Activated B cell treated with CpG ODN at 0.5 μM for 24 hours (primary cell): ENCODE measurements at places on chromosomes 12 and 14.

DNA sequence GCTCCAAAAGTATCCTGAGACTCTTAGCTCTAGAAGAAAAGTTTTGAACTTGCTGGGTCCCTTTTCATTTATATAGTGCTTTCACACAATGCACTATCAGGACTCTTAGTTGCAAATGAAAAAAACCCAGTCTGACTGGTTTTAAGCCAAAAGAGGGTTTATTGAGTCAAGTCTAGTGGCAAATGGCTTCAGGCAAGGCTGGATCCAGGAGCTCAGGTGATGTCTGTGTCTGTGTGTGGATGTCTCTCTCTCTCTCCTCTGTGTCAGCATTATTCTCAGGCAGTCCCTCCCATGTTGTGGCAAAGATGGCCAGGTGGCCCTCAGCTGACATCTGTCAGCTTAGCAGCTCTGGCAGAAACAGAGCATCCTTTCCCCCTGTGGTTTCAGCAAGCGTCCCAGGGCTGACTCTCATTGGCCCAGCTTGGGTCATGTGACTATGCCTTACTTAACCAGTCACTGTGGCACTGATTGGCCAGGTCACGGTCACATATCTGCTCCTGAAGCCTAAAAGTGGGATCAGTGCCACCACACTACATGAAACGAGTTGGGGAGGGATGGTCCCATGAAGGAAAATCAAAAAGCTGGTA is 6.2 kb downstream of the TMEM120B start:
- no peak for DNase-seq

GRCh38 chr14:69154779-69155178 is 1.9 kb upstream of the DCAF5 start:
- no peak for DNase-seq

- DNase-seq: no peak
Measured at GRCh38 chr12:124621296-124621660, 53.9 kb upstream of the NCOR2 start.

DNA sequence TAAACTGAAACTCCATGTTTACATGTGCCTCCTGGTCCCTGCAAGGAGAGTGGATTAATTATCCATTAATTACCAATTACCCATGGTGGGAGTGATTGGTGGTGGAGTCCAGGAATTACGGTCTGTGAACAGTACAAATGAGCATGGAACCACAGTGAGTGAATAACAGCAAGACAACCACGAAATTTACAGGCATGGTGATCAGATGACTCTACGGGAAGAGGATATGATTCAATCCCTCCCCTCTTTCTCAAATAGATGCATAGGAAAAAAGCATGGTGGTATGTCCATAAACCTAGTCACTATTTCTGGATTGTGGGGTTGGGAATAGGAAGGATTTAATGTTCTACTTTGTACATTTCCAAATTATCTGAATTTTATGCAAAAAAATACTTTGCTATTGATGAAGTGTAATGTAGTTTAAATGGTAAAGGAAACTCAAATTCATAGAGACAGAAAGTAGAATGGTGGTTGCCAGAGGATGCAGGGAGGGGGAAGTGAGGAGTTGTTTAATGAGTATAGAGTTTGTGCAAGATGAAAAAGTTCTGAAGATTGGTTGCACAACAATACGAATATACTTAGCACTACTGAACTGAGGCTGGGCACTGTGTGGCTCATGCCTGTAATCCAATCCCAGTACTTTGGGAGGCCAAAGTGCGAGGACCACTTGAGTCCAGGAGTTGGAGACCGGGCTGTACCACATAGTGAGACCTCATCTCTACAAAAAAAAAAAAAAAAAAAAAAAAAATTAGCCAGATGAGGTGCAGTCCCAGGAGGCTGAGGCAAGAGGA is 41.2 kb upstream of the C12orf75 start:
- DNase-seq: no peak

DNA sequence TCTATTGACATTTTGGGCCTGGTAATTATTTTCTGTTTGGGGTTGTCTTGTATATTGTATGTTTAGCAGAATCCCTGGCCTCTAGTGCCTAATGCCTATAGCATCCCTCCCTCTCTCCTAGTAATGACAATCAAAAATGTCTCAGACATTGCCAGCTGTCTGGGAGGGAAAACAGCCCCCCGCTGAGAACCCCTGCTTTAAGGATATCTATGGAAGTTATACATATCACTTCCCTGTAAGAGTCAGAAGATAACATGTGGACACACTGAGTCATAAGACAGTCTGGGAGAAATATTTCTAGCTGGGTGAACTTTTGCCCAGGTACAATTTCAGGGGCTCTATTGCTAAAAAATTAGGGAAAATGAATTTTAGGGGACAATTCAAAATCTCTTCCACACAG is 255.0 kb downstream of the PAWR start:
- no peak for DNase-seq

- DNase-seq: no peak
Measured at GRCh38 chr14:55339770-55340169, 68.5 kb downstream of the FBXO34 start.

DNA sequence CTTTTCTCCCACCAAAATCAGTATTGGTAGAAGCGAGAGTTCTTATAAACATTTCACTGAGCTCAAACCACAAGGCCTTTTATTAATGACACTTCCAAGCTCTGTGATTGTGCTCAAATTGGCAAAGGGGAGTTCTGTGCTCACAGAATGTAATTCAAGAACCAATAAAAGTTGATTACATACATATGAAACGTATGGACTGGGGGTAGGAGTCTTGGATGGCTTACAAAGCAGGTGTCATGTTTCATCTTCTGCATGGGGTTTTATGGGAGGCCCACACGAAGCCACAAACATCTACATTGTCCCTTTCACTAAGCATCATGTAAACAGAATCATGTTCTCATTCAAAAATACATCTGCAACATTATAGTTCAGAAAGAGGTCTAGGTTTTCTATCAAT is 828.3 kb downstream of the VRK1 start:
- DNase-seq: no peak

GRCh38 chr14:82776958-82777357 is 1243.3 kb upstream of the SEL1L start:
- no peak for DNase-seq

DNA sequence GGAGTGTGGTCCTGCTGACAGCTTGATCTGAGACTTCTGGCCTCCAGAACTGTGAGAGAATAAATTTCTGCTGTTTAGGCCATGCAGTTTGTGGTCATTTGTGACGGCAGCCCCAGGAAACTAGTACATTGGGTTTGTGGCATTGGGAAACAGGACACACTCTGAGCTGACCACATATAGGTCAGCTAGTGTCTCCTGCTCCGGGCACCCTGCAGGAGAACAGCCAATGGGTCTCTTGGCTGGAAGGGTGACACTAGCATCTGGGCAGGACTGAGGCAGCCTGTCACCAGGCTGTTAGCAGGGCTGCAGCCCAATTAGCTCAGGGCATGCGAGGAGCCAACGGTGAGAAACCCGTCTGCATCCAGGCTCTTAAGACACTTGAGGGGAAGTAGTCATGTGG is 83.2 kb downstream of the PITPNM2 start:
- no peak for DNase-seq

DNA sequence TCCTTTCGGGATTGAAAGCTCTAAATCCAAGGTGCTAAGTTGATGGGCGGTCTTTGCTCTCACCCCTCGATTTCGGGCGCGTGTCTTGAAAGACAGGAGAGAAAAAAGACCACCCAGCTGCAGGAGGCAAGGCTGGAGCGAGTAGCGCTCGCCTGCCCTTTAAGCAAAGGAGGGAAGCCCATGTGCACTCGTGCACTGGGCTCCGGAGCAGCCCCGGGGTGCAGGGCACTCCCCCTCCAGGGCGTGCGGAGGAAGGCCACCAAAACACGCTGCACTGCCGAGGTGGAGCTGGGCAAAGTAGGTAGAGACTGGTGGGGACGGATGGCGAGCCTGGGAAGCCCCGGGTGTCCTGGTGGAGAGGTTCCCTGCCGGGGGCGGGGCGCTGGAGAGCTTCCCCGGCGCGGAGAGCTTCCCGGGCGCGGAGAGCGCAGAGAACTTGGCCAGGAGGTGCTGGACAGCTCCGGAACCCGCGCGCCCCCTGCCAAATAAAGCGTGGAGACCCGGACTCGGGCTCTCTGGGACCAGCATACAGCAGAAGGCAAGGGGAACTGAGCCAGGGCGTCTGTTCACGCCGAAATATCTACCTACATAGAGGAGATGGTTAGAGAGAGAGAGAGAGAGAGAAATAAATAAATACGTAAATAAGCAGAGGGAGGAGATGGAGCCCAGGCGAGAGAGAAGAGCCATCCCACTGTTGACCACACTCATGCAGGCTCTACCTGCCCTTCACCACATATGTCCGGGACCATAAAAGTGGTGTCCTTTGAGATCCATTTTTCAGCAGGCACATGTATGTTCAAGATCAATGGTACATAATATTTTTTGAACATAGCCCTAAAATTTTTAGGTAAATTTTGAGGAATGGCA is 662 bp upstream of the NELL2 start:
- DNase-seq: no peak

DNA sequence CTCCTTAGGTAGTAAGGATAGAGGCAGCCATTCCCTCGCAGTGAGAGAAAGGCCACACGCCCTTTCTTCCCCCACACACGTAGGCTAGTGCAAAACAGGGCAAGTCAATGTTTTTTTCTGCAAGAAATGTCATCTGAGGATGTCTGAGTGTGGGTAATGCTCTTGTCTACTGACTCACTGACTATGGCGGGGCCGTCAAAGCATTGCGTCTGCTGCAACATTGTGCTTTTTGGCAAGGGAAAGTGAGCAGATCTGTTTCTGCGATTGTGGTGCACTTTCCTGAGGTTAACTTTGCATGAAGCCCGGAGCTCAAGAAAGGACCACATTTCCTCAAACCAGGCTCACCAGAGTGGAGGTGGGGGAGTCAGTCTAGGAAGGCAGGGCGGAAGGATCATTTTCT is 181.6 kb upstream of the GZMB start:
- no peak for DNase-seq

DNA sequence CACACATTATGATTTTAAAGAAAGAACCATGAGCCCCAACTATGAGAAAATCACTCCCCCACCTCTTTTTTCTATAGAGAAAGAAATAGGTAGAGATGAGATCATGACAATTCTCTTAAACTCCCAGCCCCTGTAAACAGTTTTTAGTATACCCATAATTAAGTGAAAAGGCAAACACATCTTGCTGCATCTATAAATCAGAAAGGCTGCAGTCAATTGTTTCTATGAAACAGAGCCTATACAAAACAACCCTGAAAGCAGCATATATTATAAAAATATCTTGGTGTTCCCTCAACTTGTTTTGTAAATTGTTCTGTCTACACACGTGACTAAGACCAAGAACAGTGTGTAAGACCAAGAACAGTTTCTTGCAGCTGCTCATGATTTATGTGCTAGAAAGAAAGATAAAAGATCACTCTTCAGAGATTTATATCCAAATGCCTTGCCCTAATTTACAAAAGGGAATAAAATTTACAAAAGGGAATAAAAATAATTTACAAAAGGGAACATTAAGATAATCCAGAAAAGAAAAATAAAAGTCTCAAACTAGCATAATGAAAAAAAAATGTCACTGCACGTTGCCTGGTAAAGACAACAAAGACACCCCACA is 4.8 kb downstream of the KITLG start:
- DNase-seq: no peak

DNA sequence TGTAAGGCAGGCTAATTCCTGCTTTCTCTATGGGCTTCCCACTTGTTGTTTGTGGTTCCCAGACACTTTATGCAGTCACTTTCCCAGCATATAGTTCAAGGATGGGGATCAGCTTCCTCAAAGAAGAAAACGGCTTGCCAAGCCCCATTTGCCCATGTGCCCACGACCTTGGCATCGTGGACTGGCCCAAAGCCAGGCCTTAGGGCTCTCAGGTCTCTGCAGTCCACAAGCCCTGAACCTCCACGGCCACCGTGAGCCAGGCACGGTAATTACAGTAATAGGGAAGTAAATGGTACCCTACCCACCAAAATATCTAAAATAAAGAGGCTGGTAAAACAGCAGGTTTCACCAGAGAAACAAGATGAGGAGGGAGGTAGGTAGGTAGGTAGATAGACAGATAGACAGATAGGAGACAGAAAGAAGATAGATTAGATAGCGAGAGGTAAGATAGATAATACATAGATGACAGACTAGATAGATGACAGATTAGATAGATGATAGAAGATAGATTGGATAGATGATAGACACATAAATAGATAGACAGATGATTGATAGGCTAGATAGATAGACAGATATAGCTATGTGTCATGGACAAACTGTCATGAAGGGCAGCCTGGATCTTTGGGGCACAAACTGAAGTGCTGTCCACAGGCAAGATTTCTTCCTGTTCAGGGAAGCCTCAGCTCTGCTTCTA is 163.1 kb downstream of the SLC15A4 start:
- no peak for DNase-seq

GRCh38 chr12:93379981-93380361 is 2.2 kb downstream of the NUDT4 start:
- DNase-seq: no peak

- no peak for DNase-seq
Measured at GRCh38 chr12:50980545-50980944, 28.2 kb downstream of the HIGD1C start.

- no peak for DNase-seq
Measured at GRCh38 chr12:95538656-95539055, 12.6 kb downstream of the USP44 start.

DNA sequence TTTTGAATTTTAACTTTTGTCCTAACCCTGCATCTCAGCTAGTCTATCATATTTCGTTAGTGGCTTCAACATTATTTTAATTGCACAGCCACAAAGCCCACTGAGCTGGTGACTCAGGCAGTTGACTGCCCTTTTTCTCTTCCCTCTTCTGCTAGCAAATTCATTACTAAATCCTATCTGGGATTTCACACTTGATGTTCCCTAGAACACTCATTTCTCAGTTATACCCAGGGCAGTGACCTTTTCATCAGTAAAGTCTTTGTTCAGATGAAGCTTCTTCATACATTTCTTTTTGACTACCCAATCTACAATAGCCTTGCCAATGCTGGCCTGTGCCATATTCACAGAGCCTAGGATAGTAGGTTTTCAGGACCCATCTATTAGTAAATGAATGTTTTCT is 107.0 kb downstream of the ATXN7L3B start:
- DNase-seq: no peak
